ENCODE measurements at places on chromosomes 5 and 9.

DNA sequence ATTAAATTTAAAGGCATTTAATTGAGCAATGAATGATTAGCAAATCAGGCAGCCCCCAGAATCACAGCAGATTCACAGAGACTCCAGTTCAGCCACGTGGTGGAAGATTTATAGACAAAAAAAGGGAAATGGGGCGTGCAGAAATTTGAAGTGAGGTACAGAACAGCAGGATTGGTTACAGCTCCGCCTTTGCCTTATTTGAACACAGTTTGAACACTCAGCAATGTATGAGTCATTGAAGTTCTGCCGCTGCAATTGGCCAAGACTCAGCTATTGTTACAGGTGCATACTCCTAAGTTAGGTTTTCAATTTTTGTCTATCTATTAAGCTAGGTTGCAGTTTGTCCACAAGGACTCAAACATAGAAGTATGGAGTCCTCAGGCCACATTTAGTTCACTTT lies 157.7 kb upstream of the SLC12A2 start:
- DNase-seq = no peak

- no peak for DNase-seq
These were observed 155.4 kb downstream of the CARTPT start for GRCh38 chr5:71874521-71874920.

GRCh38 chr5:170731052-170731451 lies 52.5 kb upstream of the GABRP start:
- no peak for DNase-seq

GRCh38 chr9:4415281-4415680 lies 75.0 kb upstream of the SLC1A1 start:
- no peak for DNase-seq

DNA sequence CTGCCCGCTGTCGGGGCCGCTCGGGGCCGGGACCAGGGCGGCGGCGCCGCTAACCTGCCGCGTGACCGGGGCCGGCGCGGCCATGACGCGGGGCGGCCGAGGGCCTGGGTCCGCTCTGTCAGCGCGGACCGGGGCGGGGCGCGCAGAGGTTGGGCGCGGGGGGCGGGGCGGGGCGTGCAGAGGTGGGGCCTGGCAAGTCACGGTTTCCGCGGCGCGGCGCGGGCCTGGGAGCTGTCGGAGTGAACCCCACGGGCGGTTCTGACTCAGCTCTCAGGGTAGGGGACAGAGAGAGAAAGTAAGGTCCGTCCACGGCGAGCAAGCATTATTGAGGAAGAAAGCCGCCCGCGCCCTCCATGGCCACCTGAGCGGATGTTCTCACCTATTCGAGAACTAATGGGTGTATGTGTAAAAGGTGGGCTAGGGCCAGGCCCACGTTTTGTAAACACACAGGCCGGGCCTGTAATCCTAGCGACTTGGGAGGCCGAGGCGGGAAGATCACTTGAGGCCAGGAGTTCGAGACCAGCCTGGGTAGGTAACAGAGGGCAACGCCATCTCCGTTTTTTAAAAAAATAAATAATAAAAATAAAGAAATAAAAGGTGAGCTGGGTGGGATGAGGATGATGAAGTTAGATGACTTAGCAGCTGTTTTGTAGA lies at the start of gene PRXL2C:
Gene PRXL2C (minus strand): TSS at position 120 of the 654 bp plus-strand sequence. CDS start 36 bp downstream, at position 84.
- DNase-seq = peak; percentile 73

- DNase-seq = no peak
These were observed 1830.1 kb upstream of the NUDT12 start for GRCh38 chr5:105392710-105393149.

DNA sequence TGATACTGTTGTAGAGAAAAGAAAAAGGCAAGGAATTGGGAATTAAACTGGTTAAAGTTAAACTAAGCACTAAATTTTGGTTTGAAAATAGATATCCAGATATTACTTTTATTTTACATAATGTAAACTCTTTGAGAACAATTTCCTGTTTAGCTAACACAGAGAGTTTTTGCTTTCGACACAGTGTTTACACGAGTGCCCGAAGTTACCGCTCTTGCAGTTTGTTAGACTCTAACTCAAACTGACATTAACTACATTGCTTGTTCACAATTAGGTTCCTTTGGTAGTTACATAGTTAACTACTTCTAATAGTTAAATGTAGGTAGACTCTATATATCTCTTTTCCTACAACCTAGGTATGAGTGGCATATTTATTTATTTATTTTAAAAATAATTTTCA lies 117.1 kb upstream of the CHD1 start:
- no peak for DNase-seq

GRCh38 chr5:93612855-93613243 lies 29.8 kb downstream of the NR2F1 start:
- DNase-seq = no peak
